ENCODE measurements at places on chromosomes 16 and 17. TPM values are rescaled to one million over a fixed set of nuclear protein-coding genes. Genes with fewer than 3 reads are reported as not detected.
A peak's percentile ranks its signal among the peaks of the same experiment; 100 is the strongest.

- no peak for DNase-seq
- H3K27ac ChIP-seq: peak overlapping the region; percentile 11
- peaks cover 46% of the 10 kb centered on the region for H3K4me1 ChIP-seq
- peaks cover 4% of the 10 kb centered on the region for H3K27me3 ChIP-seq
- H3K4me3 ChIP-seq: peak overlapping the region; percentile 38
Measured at GRCh38 chr17:40622509-40622928, 25.1 kb downstream of the SMARCE1 start.

GRCh38 chr16:82396509-82396908, 226.5 kb upstream of the MPHOSPH6 start:
- H3K4me1 ChIP-seq: no peaks in the 10 kb centered on the region
- H3K4me3 ChIP-seq: no peak overlapping the region
- DNase-seq: no peak
- H3K27ac ChIP-seq: no peak overlapping the region
- H3K27me3 ChIP-seq: peaks cover 37% of the 10 kb centered on the region
- H3K36me3 ChIP-seq: no peaks in the 10 kb centered on the region

DNA sequence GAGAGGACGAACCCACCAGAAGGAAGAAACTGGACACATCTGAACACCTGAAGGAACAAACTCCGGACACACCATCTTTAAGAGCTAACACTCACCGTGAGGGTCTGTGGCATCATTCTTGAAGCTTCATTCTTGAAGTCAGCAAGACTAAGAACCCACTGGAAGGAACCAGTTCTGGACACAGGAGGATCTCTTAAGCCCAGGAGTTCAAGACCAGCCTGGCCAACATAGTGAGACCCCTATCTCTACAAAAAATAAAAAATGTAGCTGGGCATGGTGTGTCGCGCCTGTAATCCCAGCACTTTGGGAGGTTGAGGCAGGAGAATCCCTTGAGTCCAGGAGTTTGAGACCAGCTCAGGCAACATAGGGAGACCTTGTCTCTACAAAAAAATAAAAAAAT, 20.5 kb upstream of the WIPF2 start:
- no peak overlapping the region for H3K27ac ChIP-seq
- H3K4me3 ChIP-seq: no peak overlapping the region
- no peaks in the 10 kb centered on the region for H3K4me1 ChIP-seq
- H3K27me3 ChIP-seq: no peaks in the 10 kb centered on the region
- H3K36me3 ChIP-seq: no peaks in the 10 kb centered on the region

DNA sequence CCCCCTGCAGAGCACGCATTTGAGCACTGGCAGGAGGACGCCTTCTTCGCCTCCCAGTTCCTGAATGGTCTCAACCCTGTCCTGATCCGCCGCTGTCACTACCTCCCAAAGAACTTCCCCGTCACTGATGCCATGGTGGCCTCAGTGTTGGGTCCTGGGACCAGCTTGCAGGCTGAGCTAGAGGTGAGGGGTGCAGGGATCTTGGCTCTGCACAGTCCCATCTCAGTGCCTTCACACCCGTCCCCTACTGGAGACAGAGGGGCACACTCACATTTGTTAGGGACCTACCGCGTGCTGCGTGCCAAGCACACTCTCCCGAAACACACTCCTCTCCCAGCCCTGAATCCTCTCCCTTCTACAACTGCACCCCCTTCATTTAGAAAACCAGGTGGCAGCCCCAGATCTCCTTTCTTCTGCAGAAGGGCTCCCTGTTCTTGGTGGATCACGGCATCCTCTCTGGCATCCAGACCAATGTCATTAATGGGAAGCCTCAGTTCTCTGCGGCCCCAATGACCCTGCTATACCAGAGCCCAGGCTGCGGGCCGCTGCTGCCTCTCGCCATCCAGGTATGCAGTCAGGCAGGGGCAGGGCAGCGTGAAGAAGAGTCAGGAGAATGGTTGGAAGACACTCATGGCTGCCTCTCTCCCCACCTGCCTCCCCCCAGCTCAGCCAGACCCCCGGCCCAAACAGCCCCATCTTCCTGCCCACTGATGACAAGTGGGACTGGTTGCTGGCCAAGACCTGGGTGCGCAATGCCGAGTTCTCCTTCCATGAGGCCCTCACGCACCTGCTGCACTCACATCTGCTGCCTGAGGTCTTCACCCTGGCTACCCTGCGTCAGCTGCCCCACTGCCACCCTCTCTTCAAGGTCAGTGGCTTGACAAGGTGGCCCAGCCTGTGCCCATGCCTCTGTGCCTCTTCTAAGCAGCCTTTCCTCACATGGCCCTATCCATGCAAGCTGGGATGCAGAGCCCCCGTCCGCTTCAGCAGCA, 6.3 kb downstream of the ALOX15B start:
- H3K27ac ChIP-seq: no peak overlapping the region
- peaks cover 8% of the 10 kb centered on the region for H3K4me1 ChIP-seq
- H3K27me3 ChIP-seq: peaks cover 5% of the 10 kb centered on the region
- DNase-seq: peak; percentile 35

DNA sequence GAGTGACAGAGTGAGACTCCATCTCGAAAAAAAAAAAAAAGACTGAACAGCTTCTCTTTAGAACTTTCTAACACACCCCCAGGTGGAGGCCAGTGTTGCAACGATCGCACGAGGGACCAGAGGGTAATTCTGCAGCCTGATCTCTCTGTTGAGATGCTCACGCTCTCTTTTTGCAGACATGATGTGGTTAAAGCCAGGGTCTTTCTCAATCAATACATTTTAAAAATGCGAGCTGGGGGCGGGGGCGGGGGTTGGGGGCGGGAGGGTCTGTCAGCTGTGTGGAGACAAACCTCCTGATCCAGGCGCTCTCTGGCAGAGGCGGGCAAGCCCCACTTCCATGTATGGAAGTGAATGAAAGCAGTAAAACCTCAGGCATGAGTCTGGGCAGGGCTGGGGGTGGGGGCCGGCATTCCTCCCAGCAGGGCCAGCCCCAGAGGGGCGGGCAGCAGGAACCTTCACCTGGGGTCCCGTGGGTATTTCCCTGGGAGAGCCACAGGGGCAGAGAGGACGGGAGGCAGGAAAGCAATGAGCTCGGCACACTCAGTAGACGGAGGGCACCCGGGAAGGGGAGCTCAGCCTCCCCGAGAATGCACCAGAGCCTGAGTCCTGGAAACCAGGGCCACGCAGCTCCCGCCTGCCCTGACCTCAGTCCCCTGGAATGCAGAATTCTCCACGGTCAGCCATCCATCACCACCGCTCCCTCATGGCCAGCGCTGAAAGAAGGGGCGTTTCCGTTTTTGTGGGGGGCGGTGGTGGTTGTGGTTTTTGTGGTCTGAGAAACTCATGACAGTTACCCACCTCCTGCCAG, 28.0 kb downstream of the NXN start:
- no peaks in the 10 kb centered on the region for H3K36me3 ChIP-seq
- no peaks in the 10 kb centered on the region for H3K4me1 ChIP-seq
- peak; percentile 28 for DNase-seq
- no peak overlapping the region for H3K4me3 ChIP-seq
- peaks cover 12% of the 10 kb centered on the region for H3K27me3 ChIP-seq

- H3K4me1 ChIP-seq: no peaks in the 10 kb centered on the region
- H3K36me3 ChIP-seq: no peaks in the 10 kb centered on the region
- H3K4me3 ChIP-seq: no peak overlapping the region
- no peak overlapping the region for H3K27ac ChIP-seq
- no peaks in the 10 kb centered on the region for H3K27me3 ChIP-seq
- no peak for DNase-seq
Measured at GRCh38 chr16:59697236-59697635, 963.1 kb upstream of the GOT2 start.

DNA sequence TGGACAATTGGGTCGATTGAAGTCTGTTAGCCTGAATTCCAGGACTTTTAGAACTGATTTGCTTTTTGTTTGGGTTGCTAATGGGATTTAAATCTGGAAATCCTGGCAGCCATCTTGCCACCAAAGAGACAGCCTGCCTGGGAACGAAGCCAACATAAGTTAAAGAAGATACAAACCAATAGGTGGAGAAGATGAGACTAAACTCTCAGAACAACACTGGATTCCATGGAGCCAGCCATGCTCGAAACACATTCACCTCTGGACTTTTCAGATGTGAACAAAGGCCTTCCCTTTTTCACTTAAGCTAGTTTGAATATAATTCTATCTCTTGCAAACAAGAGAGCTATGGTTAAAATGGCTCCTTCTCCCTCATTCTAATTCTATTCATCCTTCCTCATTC, 135.9 kb downstream of the TOX3 start:
- H3K4me3 ChIP-seq: no peak overlapping the region
- H3K36me3 ChIP-seq: no peaks in the 10 kb centered on the region
- no peak for DNase-seq
- no peaks in the 10 kb centered on the region for H3K27me3 ChIP-seq
- H3K4me1 ChIP-seq: no peaks in the 10 kb centered on the region

DNA sequence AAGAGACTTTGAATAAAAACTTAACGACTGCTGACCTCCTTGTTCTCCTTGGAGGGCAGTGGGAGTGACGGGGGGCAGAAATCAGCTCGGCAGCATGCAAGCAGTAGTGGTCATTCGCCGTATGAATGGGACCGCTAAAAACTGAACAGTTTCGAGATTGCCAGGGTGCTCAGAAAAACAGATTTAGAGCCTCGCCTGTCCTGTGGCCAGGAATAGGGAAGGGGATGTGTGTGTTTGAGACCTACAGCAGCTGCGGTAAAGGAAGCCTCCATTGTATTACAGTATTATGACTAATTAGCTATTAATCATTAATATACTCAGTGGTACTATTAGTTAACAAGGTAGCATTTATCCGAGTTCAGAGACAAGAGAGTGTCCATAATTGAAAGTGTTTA, 670 bp upstream of the ZNF652 start:
- no peaks in the 10 kb centered on the region for H3K27me3 ChIP-seq
- H3K27ac ChIP-seq: peak overlapping the region; percentile 77
- H3K4me1 ChIP-seq: peaks cover 49% of the 10 kb centered on the region
- H3K4me3 ChIP-seq: peak overlapping the region; percentile 84

DNA sequence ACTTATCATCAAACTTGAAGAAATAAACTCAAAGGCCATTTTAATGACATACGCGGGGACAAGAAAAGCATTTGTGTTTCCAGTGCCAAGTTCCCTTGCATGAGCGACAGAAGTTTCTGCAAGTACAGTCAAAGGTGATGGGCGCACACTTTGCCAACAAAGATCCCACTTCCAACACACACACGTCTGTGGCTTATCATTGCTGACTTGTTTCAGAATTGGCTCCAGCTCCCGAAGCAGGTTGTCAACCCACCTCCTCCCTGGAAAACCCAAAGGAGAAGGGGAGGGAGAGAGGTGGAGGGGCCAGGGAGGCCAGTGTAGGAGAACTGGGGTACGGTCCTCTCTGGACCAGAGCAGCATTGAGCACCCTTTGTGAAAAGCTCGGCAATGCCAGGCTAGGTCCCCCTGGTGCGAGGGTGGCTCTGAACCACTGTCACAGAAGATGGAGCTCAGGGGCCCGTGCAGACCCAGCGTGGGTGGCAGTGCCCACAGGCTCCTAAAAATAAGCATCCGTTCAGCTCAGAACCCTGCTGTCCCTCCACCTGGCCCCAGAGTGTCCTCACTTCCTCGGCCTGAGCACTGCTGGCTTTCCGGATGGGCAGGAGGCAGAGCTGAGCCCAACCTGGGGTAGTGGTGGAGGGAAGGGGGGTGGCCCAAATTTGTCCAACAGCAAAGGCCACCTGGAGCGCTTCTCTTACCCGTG, 33.2 kb downstream of the RBFOX3 start:
- H3K36me3 ChIP-seq: no peaks in the 10 kb centered on the region
- H3K27me3 ChIP-seq: no peaks in the 10 kb centered on the region
- no peaks in the 10 kb centered on the region for H3K4me1 ChIP-seq

- DNase-seq: no peak
- no peak overlapping the region for H3K4me3 ChIP-seq
- no peaks in the 10 kb centered on the region for H3K36me3 ChIP-seq
- H3K27ac ChIP-seq: no peak overlapping the region
Measured at GRCh38 chr16:13873835-13874438, 46.0 kb upstream of the ERCC4 start.

- no peak overlapping the region for H3K27ac ChIP-seq
- no peak for DNase-seq
- H3K4me1 ChIP-seq: peaks cover 55% of the 10 kb centered on the region
- H3K27me3 ChIP-seq: no peaks in the 10 kb centered on the region
- H3K36me3 ChIP-seq: no peaks in the 10 kb centered on the region
Measured at GRCh38 chr16:25010542-25010941, 4.6 kb downstream of the ARHGAP17 start.

- peak overlapping the region; percentile 87 for H3K4me3 ChIP-seq
- no peak for DNase-seq
- peaks cover 10% of the 10 kb centered on the region for H3K36me3 ChIP-seq
- peaks cover 24% of the 10 kb centered on the region for H3K4me1 ChIP-seq
- peak overlapping the region; percentile 96 for H3K27ac ChIP-seq
- no peaks in the 10 kb centered on the region for H3K27me3 ChIP-seq
Measured at GRCh38 chr17:19978805-19979211, 1.2 kb upstream of the AKAP10 start.

DNA sequence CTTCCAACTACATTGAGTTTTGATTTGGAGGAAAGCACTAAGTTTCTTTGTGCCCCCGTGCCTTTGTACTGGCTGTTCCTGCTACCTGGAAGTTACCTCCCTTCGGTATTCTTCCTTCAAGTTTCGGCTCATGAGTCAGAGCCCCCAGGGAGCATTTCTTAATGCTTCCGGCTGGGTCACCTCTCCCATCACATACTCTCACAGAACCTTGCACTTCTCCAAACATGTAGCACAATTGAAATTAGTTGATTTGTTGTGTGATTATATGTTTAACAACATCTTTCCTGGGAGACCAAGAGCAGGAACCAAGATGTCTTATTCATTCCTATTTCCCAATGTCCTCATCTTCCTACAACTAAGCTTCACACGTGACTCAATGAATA, 158.6 kb upstream of the CDH5 start:
- H3K27ac ChIP-seq: no peak overlapping the region
- no peak overlapping the region for H3K4me3 ChIP-seq
- DNase-seq: no peak
- peaks cover 16% of the 10 kb centered on the region for H3K27me3 ChIP-seq
- H3K4me1 ChIP-seq: no peaks in the 10 kb centered on the region

- no peak overlapping the region for H3K4me3 ChIP-seq
- no peaks in the 10 kb centered on the region for H3K27me3 ChIP-seq
- peaks cover 8% of the 10 kb centered on the region for H3K4me1 ChIP-seq
- H3K36me3 ChIP-seq: no peaks in the 10 kb centered on the region
- no peak for DNase-seq
- peak overlapping the region; percentile 40 for H3K27ac ChIP-seq
Measured at GRCh38 chr16:17205279-17206211, 265.2 kb downstream of the XYLT1 start.

- no peaks in the 10 kb centered on the region for H3K27me3 ChIP-seq
- peaks cover 22% of the 10 kb centered on the region for H3K4me1 ChIP-seq
- peak; percentile 71 for DNase-seq
- H3K4me3 ChIP-seq: peak overlapping the region; percentile 32
Measured at GRCh38 chr16:17173281-17173680, 297.5 kb downstream of the XYLT1 start.

Gene RAMP2
- not detected for total RNA-seq

Gene TP53TG3D
- total RNA-seq: not detected

Gene HCRT
- not detected for total RNA-seq

Gene OR1G1
- not detected for total RNA-seq

Gene MPV17L
- 0.38 TPM for total RNA-seq

Gene G6PC1
- not detected for total RNA-seq

Gene KRTAP4-4
- not detected for total RNA-seq

Gene ADAP2
- 1.1 TPM for total RNA-seq
